ENCODE measurements at places on chromosomes 12 and 14.

GRCh38 chr14:19828314-19828713 lies 24.7 kb downstream of the OR4N2 start:
- no peak for DNase-seq

- DNase-seq, result no peak
These were observed 155.2 kb downstream of the LRIG3 start for GRCh38 chr12:58765076-58765475.

DNA sequence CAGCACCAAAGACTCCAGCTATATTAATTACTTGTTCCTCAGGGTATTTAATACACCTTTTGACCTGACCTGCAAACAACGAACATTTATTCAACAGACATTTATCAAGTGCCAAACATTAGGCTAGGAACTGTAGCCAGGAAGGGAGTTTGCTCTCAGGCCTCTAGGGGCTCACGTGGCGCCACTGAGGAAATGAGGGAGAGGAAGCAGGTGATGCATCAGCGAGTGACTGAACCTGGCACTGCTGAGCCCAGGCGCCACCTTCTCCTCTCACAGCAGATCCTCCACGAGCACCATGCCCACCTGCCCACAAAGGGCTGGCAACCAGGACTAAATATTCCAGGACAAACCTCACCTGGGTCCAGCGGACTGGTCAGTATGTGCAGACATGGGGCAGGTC lies 50.2 kb downstream of the SETD3 start:
- DNase-seq, result no peak

DNA sequence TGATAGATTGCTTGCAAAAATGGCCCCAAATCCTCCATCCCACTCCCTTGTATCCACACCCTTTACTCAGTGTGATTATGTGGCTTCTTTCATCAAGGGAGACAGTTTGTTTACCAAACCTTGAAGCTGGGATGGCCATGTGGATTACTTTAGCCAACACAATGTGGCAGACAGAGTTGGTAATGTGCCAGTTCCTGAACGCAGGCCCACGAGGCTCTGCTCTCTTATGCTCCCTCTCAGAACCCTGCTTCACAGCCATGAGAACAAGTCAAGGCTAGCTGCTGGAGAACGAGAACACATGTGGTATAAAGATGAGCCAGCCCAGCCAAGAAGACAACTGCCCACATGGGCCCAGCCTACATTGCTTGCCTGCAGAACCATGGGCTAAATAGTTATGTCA lies 162.3 kb downstream of the NDUFA12 start:
- no peak for DNase-seq

DNA sequence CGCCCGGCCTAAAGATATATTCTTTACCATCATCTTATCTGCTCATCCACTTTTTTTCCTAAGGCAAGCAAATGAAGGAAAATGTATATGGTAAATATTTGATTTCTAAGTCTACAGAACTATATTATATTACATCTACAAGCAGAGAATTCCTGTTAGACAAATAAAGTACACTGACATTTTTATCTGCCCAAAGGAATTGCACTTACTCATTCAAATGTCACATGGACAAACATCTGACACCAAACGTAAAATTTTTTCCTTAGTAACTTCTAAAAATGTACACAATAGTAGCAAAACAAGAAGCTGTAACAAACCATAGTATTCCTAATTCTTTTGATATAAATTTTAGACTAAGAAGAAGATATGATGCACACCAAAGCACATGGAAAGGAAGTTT lies 51.0 kb downstream of the SPPL3 start:
- no peak for DNase-seq

- no peak for DNase-seq
These were observed 1292.2 kb upstream of the TMEM132C start for GRCh38 chr12:126974779-126975178.

DNA sequence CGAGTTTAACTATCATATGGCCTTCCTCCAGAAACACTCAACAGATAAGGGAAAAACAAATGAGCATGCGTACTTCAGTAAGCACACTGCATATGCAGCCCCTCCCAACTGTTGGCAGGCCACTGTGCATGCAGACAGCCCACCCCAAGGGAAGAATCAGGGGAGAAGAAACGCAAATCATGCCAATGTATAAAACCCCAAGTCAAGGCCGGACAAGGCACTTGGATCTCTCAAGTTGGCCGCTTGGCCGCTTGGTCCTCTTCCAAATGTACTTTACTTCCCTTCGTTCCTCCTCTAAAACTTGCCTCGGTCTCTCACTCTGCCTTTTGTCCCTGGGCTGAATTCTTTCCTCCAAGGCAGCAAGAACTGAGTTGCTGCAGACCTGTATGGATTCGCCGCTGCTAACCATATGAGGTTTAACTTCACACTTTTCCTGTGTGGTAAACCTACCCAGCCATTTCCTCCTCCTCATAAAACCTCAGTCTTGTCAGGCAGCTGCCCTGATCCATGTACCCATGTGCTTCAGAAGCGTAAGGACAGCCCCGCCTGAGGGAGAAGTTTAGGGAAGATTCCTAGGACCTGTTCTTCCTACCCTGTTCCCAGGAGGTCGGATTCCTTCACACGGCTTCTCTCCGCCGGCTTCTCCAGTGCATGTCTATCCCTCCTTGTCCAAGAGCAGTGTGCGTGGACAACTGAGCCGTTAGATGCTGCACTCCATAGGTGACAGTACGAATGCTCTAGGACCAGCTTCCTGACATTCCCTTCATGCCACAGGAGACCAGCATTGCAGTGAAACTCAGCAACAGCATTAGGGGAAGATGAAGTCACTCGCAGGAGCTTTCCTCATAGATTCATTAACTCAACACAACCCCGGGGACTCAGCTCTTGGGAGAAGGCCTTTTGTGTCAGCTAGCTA lies 188.0 kb downstream of the MON2 start:
- DNase-seq, result no peak

GRCh38 chr12:20868277-20868676 lies 57.8 kb downstream of the SLCO1B3 start:
- DNase-seq, result no peak

DNA sequence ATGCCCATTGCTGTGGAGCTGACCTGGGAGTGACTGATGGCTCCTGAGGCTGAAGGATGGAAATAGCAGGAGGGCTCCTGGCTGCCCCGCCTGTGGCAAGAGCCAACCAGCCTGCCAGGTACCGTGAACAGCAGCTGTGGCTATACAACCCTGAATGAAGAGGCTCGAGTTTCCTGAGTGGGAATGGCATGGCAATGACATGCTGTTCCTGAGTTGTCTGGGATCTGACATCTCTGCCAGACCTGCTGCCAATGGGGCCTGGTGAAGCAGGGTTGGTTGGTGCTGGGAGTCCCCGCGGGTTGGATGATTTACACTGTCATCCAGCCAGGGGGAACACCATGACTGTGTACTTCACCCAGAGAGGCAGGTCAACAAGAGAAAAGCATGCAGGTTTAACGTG lies 31.8 kb upstream of the LRRC10 start:
- DNase-seq, result no peak

- DNase-seq, result no peak
These were observed 77.8 kb upstream of the MAX start for GRCh38 chr14:65179918-65180724.

DNA sequence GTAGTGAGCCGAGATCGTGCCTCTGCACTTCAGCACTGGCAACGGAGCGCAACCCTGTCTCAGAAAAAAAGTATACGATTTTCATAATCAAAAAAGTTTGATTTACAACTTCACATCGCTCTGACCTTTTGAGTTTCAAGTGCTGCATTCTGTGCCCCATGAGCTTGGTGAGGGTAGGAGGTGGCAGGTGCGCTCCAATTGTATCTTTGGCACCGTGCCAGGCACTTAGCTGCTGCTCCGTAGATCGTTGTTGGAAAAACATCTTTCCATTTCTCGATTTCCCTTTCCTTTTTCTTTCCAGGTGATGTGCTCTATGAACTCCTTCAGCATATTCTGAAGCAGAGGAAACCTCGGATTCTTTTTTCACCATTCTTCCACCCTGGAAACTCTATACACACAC lies 203.7 kb downstream of the ETV6 start:
- no peak for DNase-seq

DNA sequence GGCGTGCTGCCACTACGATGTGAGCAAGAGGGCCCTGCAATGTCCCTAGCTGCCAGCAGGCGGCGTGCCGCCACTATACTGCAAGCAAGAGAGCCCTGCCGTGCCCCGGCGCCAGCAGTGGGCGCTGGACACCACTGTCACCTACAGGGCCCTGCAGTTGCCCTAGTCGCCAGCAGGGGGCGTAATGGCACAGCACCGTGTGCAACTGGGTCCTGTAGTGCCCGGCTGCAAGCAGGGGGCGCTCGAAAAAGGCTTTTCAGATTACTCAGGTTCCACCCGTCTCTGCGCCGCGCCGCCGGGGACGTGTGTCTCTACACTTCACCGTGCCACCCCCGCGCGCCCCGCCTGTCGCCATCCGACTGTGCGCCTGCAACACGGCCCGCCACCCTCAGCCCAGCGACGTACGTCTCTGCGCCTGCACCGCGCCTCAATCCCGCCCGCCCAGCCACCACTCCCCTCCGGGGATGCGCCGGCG lies 1356.9 kb downstream of the TMEM121 start:
- DNase-seq, result no peak

GRCh38 chr12:9319044-9319841 lies 111.0 kb upstream of the PZP start:
- DNase-seq, result no peak

DNA sequence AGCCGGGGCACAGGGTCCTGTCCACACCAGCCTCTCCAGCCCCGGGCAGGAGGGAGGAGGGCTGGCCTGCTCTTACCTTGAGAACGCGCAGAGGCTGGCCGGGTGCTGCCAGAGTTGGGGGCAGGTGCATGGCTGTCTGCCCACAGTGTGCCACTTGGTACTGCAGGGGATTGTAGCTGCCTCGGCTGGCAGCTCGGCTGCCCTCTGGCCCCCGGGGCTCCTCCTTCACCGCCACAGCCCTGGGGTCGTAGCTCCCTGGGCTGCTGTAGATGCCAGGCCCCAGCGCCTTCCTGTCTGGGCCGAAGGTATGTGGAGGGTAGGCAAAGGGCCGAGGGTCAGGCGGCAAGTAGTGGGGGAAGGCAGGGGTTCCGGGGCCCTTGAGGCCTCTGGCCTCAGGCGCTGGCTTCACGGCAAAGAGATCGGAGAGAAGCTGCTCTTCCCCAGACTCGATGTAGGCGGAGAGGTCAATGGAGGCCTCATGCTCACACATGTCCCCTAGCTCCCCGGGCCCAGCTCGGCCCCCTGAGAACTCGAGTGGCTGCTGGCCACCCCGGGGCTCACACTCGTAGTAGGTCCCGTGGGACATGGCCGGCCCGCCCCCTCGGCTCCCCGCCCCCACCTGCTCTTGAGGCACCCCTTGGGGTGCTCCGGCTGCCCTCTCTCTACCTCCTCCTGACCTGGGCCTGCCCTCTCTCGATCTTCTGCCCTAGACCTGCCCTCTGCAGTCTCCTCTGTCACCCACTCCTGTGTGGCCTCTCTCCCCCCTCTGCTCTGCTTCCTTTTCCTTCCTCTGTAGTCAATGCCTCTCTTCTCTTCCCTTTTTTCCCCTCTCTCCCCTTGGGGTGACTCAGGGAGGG lies at the start of gene CEBPE:
TSS of gene CEBPE (minus strand) at position 750 of the 857 bp plus-strand sequence. CDS start at position 586, 164 bp downstream.
- no peak for DNase-seq

DNA sequence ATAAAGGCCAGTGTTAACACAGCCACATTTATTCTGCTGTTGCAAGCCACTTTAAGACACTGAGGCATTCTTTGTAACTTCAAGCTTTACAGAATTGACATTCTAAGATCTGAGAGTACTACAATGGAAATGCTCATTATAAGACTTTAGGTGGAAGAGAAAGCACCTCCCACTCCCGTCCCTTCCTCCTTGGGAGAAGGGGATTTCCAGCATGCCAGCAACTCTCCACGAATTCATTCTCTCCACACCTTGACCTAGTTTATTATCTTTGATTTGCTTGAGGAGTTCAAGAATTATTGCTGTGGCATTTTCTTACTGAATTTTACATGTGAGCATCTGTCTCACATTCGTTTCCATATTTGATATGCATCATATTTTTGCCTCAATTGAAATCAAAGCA lies 644.4 kb upstream of the MIS18BP1 start:
- no peak for DNase-seq

DNA sequence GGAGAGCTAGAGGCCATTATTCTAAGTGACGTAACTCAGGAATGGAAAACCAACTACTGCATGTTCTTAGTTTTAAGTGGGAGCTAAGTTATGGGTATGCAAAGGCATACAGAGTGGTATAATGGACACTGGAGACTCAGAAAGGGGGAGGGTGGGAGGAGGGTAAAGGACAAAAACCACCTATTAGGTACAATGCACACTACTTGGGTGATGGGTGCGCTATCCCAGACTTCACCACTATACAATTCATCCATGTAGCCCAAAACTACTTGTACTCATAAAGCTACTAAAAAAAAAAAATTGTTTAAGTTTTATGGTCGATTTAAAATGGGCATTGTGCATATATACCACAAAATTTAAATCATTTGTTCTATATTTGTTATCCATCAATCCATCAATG lies 24.3 kb downstream of the SLC41A2 start:
- no peak for DNase-seq

DNA sequence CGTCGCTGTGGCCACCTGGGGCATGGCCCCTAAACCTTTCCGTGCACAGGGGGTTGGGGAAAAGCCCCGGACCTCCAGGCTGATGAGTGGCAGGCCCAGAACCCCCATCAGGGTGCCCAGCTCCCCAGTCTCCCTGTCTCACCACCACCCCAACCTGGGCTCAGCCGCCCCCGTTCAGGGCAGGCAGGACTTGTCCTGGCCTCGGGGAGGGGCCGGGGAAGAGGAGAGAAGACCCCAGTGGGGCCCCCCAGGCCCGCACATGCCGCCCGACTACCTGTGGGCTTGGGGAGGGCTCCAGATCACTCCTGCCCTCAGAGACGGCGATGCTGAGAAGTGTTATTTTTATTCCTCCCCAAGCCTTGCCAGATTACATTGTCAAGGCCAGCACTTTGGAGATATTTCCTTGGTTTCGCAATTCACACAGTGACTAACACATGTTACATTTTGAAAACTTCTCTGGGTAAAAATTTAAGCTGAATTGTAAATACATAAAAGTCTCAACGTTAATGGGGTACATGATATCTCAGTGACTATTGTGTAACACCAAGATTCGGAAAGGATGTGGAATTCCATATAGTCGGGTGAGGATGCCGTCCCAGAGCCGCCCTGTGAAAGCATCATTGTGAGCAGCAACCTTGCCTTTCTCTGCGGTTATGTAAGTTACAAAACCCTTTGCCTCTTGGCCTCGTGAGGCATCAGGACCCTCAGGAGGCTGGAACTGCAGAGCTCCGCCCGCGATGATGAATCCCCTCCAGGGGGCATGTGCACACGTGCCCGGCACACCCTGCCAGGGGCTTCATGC lies 85.6 kb upstream of the DIO3 start:
- no peak for DNase-seq

DNA sequence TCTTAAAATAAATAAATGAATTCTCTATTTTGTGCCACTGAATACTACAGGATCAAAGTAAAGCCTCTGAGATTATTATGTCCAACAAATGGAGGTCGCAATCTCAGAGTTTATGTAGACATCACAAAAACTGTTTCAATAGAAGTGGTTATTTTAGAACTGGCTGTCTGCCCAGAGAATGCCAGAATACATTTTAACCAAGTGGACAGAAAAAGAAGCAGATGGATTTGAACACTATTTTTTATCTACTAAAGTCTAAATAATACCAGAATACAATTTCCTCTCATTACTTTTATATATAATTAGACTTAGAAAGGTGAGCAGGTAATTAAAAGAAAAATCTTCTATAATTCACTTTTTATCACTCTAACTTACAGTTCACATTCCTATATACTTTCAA lies 118.3 kb downstream of the MED13L start:
- DNase-seq, result no peak

Data from stimulated activated CD4-positive, alpha-beta T cell treated with anti-CD3 and anti-CD28 coated beads, TNF-alpha, amount 100 ng/mL, for 1 hour (primary cell).